ENCODE measurements at places on chromosomes 6 and 20.

GRCh38 chr20:58661598-58662473, 10.8 kb downstream of the STX16 start:
- peak; percentile 35 for DNase-seq

DNA sequence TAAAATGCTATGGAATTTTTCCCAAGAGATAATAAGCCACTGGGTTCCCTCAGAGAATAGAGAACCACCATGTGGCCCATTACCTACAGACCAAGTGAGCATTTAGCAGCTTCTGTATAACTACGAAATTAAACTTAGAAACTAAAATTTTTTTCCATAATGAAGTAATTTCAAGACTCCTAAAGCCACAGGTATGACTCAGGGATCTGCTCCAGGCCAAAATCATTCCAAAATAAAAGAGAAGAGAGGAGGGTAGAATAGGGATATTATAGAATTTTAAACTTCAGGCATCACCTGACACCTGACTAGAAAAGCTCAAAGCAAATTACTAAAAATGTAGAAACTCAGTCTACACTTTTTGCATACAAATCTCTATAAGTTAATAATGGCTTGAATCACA, 108.9 kb upstream of the DST start:
- DNase-seq, result no peak

DNA sequence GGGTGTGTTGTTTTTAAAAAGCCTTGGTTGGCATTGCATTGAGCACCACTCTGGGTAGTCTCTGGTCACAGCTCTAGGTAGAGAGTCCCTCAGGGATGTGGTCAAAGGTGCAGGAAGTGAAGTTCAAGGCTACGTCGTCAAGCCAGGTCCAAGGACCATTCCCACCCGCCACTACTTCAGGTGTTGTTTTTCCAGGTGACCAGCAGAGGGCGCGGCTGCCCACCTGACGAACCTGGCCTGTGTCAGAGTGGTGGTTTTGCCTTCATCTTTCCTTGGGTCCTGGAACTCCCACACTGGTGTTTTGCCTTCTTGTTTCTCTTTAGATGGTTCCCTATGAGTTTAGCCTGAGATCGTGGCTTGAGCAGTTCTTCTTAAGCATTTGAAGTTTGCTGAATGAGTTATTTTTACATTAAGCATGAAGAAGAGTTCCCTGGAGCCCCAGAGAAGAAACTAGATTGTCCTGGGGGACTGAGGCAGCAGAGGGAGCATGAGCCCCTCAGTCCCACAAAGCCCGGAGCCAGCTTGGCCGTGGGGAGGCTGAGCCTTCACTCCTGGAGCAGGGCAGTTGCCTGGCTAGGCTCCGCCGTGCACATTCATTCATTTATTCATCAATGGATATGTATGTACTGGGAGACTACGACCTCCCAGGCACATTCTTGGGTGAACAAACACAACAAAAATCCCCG, 5.6 kb upstream of the PHACTR3 start:
- no peak for DNase-seq

DNA sequence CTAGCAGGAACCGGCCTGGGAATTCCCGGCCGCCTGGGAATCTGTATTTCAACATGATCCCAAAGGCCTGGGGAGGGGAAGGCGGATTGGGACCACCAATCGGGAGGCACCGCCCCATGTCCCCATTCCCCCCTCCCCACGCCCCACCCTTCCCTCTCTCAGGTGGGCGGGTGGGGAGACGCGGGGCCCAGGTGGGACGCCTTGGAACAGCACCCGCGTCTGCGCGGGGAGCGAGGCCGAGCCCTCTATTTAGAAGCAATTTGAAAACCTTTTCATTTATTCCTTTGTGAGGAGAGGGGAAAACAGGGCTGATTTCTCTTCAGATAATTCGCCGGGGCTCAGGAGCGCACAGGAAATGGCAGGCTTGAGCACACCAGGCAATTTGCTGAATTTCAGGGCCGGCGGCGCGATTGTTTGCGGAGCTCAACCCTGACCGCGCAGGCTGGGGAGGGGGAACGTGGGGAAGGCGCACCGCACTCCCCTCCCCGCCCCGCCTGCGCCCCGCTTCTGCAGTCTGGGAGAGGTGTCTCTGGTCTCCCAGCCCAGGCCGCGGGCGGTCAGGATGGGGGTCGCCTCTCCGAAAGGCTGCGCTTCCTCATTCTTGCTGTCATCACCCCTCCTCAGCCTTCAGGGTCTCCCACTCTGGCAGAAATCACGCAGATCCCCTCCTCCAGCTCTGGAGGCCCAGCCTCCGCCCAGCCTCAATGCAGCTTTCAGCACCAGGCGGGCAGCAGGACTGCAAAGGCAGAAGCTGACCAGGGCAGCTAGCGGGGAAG, 170.0 kb downstream of the GRM4 start:
- DNase-seq, result no peak
